ENCODE measurements at places on chromosomes 1 and 21. TPM values are rescaled to one million over a fixed set of nuclear protein-coding genes. Genes with fewer than 3 reads are reported as not detected.

Gene C1orf159
- total RNA-seq: 12.5 TPM

Gene DIRAS3
- total RNA-seq: 1.2 TPM

Gene SH2D5
- total RNA-seq: 19.2 TPM

Gene BCL2L15
- 0.65 TPM for total RNA-seq

Gene ITLN2
- 0.14 TPM for total RNA-seq

Gene PLEKHG5
- 3.9 TPM for total RNA-seq

Gene EFCAB7
- 4.1 TPM for total RNA-seq

Gene NBPF14
- total RNA-seq: 14.3 TPM

Gene NHLH1
- 0.35 TPM for total RNA-seq

Gene LAD1
- total RNA-seq: 0.66 TPM

Gene RGS8
- total RNA-seq: not detected

Gene LCA5L
- 1.7 TPM for total RNA-seq

Gene TDRD5
- 0.02 TPM for total RNA-seq

Gene FOXJ3
- 18.9 TPM for total RNA-seq

Gene ODR4
- total RNA-seq: 20.0 TPM

Gene PTPRF
- 120 TPM for total RNA-seq

Gene CHI3L1
- not detected for total RNA-seq

Gene BCAS2
- 30.4 TPM for total RNA-seq

Gene XKR8
- 4.9 TPM for total RNA-seq

Gene AMY2A
- total RNA-seq: not detected

All from A549 treated with DMSO at 1 μM for 4 hours (cell line).